T-cell (primary cell): ENCODE measurements at places on chromosomes 6 and 20. TPM values are rescaled to one million over a fixed set of nuclear protein-coding genes. Genes with fewer than 3 reads are reported as not detected.

The PRICKLE4 gene
- 0.60 TPM for total RNA-seq

The SLC22A2 gene
- not detected for total RNA-seq

The ECT2L gene
- 0.06 TPM for total RNA-seq

GRCh38 chr6:24959319-24959718, 23.6 kb upstream of the RIPOR2 start:
- DNase-seq = no peak

DNA sequence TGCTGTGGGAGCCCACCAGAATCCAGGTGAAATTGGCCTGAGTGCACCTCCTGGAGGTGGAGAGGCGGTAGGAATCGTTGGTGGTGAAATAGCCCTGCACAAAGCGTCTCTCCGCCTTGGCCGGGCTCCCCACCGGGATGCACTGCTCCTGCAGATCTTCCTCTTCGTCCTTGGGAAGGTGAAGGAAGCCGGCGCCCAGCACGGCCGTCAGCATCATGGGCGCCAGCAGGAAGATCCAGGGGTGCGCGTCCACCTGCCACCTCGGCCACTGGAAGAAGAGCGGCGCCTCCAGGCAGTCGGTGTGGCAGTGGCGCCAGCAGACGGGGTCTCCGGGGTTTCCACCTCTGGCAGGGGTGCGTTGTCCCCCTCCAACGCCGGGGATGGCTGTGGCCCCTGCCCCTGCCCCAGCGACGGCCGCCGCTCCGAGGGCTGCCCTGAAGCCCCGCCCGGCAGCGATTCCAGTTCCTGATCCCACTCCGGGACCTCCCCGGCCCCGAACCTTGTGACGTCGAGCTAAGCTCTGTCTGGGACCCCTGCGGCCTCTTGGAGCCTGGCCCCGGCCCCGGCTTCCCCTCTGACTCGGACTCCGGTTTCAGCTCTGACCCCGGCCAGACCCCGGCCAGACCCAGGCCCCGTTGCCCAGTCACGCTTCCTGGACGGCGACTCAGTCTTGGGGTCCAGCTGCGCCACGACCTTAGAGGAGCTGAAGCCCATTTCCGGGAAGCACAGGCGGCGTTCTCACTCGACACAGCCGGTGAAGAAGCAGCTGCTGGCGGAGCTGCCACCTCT, 91.9 kb downstream of the CD164 start:
- no peak for DNase-seq

GRCh38 chr20:1829531-1829930, 65.7 kb upstream of the SIRPA start:
- DNase-seq = no peak

- no peak for DNase-seq
Measured at GRCh38 chr6:162942866-162943265, 215.1 kb downstream of the PACRG start.
